ENCODE measurements at places on chromosomes 6 and 20.

DNA sequence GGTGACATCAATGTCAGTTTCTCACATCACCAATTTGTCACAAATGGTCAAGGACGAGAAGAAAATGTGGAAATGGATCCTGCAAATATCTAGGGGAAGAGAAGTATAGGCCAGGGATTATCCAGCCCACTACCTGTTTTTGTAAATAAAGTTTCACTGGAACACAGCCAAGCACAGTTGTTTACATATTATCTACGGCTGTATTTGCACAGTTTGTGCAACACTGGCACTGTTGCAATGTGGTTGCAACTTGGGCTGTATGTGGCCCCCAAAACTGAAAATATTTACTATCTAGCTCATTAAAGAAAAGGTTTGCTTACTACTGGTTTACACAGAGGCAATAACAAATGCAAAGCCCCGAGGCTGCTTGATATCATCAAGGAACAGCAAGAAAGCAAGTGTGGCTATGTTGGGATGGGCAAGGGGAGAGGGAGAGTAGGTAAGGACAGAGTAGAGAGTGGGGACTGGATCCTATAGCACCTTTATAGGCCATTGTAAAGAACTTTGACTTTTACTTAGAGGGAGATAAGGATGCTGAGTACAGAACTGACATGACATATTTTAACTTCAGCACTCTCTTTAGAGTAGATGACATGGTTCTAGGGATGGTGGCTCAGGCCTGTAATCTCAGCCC is 11.8 kb upstream of the STXBP5 start:
- no peak for DNase-seq

DNA sequence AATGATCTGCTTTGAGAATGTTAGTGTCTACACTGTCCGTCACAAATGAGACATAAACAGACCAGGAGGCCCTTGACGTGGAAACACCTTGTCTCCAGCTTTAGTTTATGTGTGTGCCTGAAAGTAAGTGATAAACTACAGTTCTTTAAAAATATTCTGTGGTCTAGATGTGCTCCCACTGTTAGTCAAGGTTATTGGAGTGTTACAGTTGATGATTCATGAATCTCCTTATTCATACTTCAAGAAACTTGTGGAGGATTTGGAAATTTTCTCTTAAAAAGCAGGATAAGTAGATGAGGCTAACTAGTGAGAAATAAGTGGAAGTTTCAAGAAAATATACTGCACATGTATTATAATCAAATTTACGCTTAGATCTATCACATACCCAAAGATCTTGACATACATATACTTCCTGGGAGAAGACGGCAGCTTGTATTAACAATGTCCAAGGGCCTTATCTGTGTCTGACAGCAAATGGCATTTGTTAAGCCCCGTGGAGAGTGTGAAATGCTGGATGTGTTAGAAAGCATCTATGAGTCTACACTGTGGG is 90.5 kb upstream of the MBOAT1 start:
- DNase-seq: no peak

DNA sequence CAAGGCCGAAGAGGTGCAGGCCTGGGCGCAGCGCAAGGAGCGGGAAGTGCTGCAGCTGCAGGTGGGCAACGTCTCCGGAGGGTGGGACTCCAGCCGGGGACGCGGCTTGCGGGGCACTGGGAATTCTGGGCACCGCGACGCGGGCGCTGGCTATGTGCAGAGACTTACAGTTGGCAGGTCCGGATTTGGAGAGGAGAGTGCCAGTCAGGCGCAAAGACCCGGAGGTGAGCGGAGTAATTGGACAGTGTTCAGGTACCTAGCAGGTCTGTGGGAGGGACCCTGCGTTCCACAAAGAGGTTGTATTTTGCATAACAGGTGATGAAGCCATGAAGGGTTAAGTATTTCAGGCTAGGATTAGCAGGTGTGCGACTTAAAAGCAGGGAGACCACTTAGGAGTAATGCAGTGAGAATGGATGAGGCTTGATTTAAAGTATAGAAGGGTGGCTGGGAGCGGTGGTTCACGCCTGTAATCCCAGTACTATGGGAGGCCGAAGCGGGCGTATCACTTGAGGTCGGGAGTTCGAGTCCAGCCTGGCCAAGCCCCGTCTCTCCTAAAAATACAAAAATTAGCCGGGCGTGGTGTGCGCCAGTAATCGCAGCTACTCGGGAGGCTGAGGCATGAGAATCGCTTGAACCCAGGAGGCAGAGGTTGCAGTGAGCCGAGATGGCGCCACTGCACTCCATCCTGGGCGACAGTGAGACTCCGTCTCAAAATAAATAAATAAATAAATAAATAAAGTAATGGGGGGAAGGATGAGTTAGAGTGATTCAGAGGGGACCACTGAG is 1.0 kb downstream of the MRPS26 start:
- DNase-seq: no peak

- no peak for DNase-seq
Observed at GRCh38 chr20:40572251-40572650, 116.8 kb downstream of the MAFB start.

GRCh38 chr20:32233286-32233685 is 25.6 kb downstream of the POFUT1 start:
- DNase-seq: no peak

Data from stimulated activated effector memory CD8-positive, alpha-beta T cell treated with anti-CD3 and anti-CD28 coated beads, Interleukin-12 subunit alpha, Interleukin-12 subunit beta, amount 100 ng/mL, for 72 hours (primary cell).